ENCODE measurements at places on chromosomes 6 and 20.

DNA sequence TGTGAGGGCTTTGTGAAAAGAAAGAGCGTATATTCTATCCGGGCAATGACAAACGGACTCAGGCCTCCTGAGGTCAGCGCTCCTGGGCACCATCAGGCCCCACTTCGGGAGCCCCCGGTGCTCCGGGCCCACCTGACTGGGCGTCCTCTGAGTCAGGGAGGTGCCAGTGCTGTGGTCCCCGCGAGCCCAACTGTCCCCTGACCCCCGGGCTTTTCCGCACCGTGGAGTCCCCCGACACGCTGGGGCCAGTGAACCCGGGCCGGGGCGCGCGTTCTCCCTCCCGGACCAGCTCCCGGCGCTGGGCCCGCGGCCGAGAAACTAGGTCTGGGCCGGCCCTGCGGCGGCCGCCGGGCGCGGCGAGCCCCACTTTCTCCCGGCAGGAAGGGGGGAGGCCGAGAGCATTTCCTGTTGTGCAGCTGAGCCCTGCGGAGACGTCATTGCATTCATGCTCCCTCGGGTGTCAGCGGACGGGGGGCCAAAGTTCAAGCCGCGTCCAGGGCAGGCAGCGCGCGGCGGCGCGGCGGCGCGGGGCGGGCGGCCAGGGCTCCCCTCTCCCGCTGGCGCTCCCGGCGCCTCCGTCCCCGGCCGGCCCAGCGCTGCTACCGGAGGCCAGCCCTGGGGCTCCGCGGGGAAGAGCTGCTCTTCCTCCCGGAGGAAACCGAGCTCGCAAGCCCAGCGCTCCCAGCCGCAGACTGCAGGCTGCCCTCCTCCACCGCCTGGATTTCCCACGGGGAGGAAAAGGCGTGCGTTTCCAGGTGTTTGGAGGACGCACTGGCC, 18.3 kb downstream of the HIVEP2 start:
- DNase-seq = peak; percentile 93

- DNase-seq = no peak
These were observed 680.5 kb downstream of the QKI start for GRCh38 chr6:164095056-164095455.

GRCh38 chr6:22697306-22697705, 127.9 kb downstream of the HDGFL1 start:
- DNase-seq = no peak

DNA sequence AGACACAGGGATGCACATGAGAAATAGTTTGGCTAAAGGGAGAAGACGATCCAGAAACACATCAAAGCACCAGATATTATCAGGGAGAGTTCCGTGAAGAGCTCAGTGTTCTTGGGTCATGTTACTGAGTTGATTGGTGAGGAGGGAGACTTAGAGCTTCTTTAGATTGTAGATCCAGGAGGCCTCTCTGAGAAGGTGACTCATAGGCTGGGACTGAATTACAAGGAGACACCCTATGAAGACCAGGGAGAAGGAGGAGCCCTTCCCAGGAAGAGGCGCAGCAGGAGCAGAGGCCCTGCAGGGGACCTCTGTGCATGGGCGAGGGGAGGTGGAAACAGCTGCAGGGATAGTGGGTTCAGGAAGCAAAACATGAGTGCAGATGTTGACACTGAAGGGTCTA, 196.5 kb downstream of the SLC24A3 start:
- no peak for DNase-seq

DNA sequence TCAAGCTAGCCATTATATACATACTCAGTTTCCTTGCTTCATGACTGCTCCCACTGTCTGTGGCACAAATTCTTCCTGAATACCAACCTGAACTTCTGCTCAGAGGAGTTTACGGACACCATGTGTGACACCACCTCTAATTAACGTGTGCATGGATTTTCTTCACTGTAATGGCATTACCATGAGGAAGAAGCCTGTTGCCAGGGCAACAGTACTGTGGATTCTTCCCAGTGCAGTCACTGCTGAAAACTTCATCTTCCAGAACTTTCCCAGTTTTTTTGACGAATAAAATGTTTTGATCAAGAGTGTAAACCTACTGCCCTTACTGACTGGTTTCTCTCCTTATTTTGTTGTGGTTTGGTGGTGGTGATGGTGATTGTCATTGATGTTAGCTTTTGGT, 444.3 kb upstream of the NRSN1 start:
- no peak for DNase-seq

GRCh38 chr20:60191014-60191413, 232.8 kb downstream of the CDH26 start:
- no peak for DNase-seq

- DNase-seq = no peak
These were observed 100.6 kb downstream of the HIVEP1 start for GRCh38 chr6:12112540-12113189.

DNA sequence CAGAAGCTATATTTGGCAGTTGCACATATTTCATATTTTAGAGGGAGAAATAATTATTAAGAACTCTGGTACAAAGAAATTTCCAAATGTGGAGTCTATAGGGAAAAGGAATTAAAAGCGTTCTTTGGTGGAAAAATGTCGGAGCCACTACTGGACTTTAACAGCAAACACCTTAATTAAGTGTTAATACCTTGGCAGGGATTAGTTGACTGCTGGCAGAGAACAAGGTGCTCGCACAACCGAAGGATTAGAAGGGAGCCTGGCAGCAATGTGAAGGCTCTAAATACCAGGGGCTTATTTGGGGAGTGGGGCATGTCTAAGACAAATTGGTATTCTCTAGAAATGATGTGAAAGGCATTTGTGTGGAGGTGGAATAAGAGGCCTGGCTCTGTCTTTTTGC, 98.9 kb downstream of the PAK5 start:
- DNase-seq = no peak

DNA sequence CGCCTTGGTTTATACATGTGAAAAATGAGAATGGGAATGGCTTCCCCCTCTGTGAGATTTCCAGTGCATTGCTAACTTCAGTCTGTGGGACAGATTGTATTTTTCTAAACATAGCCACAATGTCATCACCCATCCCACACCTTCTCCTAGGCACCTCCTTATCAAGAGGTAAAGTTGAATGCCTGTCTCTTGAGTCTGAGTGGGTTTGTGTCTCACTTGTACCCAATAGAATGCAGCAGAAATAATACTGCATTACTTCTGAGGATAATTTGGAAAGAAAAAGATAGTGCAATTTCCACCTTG, 27.9 kb downstream of the RIN2 start:
- no peak for DNase-seq

DNA sequence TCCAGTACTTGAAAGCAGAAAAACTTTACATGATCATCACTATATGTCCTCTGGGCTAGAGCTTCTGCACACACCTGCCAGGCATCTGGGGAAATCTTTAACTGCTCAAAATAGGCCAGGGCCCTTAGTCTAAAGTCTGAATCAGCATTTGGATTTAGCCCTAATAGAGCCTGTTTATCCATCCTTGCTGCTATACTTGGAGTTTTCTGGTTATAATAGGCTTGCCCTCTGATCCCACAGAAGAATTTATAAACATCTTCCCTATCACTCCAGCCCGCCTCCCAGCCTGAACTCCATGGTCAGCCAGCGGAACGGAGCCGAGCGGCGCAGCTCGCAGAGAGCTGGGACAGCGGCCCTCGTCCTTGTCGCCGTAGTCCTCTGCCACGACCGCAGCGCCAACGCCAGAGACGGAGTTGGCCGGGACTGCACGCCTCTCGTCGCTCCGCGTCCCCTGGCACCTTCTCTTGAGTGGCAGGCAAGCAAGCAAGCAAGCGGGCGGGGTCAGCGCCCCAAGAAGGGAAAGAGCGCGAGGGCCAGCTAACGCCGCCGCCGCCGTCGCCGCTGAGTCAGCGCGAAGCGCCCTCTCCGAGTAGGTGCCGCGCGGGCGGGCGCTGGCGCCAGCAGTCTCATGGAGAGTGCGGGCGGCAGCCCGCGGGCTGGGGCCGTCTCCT, 25.4 kb upstream of the ASIP start:
- peak; percentile 75 for DNase-seq

- no peak for DNase-seq
These were observed 16.7 kb upstream of the TBC1D20 start for GRCh38 chr20:478949-479429.
